ENCODE measurements at places on chromosomes 3 and 15. TPM values are rescaled to one million over a fixed set of nuclear protein-coding genes. Genes with fewer than 3 reads are reported as not detected.

The OR5K2 gene
- not detected for total RNA-seq

The TRPM1 gene
- total RNA-seq, result not detected

DNA sequence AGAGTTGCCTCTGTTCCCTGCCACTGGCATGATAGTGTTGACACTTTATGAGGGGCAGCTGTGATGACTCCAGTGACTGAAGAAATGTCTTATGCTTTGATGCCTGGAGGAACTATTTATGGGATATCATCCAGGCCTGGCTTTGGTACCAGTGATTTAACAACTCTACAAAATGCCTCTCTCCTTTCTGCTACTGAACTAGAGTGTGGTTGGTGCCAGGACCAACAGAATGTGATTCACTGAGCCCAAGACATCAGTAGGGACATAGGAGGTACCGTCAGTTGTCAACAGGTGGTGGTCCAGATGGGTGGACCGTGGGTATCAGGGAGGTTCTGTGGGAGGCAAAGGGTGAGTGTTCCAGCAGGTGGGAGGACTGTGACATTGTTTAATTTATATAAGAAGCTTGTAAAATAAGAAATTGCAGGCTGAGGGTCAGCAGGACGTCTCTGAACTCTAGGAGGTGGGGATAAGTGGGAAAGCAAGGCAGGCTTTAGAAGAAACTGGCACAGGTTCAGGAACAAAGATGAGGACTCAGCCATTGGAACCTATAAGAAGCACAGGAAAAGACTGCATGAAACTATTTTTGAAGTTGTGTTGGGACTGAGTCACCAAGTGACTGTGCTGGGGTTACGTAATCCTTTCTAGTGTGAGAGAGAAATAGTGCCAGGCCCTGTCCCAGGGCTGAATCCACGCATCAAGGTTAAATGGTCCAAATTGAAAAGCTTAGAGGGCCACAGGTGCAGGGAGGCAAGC lies 28.5 kb upstream of the SLC7A14 start:
- peaks cover 14% of the 10 kb centered on the region for H3K4me1 ChIP-seq
- H3K27ac ChIP-seq, result peak overlapping the region; percentile 86
- no peaks in the 10 kb centered on the region for H3K27me3 ChIP-seq
- peak; percentile 18 for DNase-seq
- no peak overlapping the region for H3K4me3 ChIP-seq

The XCR1 gene
- not detected for total RNA-seq

GRCh38 chr15:59329570-59330350 lies 42.9 kb downstream of the MYO1E start:
- H3K4me1 ChIP-seq, result peaks cover 36% of the 10 kb centered on the region
- DNase-seq, result no peak
- H3K27ac ChIP-seq, result no peak overlapping the region
- H3K36me3 ChIP-seq, result no peaks in the 10 kb centered on the region
- H3K4me3 ChIP-seq, result no peak overlapping the region

- H3K27ac ChIP-seq, result no peak overlapping the region
- H3K4me1 ChIP-seq, result no peaks in the 10 kb centered on the region
- H3K36me3 ChIP-seq, result no peaks in the 10 kb centered on the region
- no peak for DNase-seq
- H3K4me3 ChIP-seq, result no peak overlapping the region
- H3K27me3 ChIP-seq, result no peaks in the 10 kb centered on the region
Measured at GRCh38 chr3:76352051-76352450, 566.7 kb upstream of the ZNF717 start.

- no peaks in the 10 kb centered on the region for H3K27me3 ChIP-seq
- no peaks in the 10 kb centered on the region for H3K4me1 ChIP-seq
- H3K36me3 ChIP-seq, result no peaks in the 10 kb centered on the region
- DNase-seq, result no peak
- no peak overlapping the region for H3K27ac ChIP-seq
Measured at GRCh38 chr3:6089780-6090179, 771.1 kb upstream of the GRM7 start.

DNA sequence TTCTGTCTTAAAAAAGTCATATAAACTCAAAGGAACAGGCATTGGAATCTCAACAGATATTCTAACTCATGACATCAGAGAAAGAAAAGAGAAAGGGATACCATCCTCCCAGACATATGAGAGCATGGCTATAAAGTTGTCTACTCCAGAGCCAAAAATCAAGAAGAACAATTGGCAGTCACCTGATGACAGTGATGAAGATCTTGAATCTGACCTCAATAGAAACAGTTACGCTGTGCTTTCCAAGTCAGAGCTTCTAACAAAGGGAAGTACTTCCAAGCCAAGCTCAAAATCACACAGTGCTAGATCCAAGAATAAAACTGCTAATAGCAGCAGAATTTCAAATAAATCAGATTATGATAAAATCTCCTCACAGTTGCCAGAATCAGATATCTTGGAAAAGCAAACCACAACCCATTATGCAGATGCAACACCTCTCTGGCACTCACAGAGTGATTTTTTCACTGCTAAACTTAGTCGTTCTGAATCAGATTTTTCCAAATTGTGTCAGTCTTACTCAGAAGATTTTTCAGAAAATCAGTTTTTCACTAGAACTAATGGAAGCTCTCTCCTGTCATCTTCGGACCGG lies 35.9 kb downstream of the UNC13C start:
- no peaks in the 10 kb centered on the region for H3K27me3 ChIP-seq
- no peaks in the 10 kb centered on the region for H3K4me1 ChIP-seq
- no peak overlapping the region for H3K4me3 ChIP-seq
- H3K27ac ChIP-seq, result no peak overlapping the region
- DNase-seq, result no peak
- no peaks in the 10 kb centered on the region for H3K36me3 ChIP-seq

DNA sequence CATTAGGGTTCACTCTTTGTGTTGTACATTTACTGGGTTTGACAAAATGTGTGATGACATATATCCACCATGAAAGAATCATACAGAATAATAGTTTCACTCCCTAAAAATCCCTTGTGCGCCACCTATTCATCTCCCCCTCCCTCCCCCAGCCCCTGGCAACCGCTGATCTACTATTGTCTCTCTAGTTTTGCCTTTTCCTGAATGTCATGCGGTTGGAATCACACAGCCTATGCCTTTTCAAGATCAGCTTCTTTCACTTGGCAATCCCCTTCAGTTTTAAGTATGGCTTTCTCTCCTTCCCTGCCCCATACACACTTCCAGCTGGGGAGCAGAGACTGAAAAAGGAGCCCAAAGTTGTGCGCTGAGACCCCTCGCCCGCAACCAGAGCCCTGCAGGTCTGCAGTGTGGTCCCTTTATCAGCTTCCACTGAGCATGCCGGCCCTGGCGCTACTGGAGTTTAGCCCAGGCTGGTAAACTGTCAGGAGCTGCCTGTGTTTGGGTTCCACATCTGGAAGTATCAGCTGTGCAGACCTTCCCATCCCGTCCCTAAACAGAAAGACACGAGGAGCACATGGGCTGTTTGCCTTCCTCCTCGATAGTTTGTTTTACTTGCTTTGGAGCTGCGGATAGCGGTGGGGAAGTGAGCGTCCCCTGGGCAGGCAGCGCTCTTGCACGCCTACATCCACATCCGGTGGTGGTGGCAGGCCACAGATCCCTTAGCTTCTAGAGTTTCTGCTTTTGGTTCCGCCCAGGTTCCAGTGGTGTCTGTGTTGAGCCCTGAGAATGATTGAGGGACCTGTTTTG lies 12.3 kb downstream of the BOC start:
- peaks cover 55% of the 10 kb centered on the region for H3K27me3 ChIP-seq
- no peaks in the 10 kb centered on the region for H3K36me3 ChIP-seq
- H3K4me3 ChIP-seq, result peak overlapping the region; percentile 33
- H3K27ac ChIP-seq, result peak overlapping the region; percentile 36
- no peak for DNase-seq

- no peak overlapping the region for H3K27ac ChIP-seq
- H3K36me3 ChIP-seq, result no peaks in the 10 kb centered on the region
- H3K4me3 ChIP-seq, result no peak overlapping the region
- DNase-seq, result no peak
- H3K27me3 ChIP-seq, result peaks cover 6% of the 10 kb centered on the region
Measured at GRCh38 chr3:193502871-193503270, 51.8 kb downstream of the ATP13A4 start.

The NEDD4 gene
- total RNA-seq, result 8.1 TPM

- H3K36me3 ChIP-seq, result no peaks in the 10 kb centered on the region
- H3K27ac ChIP-seq, result no peak overlapping the region
- no peaks in the 10 kb centered on the region for H3K4me1 ChIP-seq
- no peak overlapping the region for H3K4me3 ChIP-seq
- no peak for DNase-seq
- H3K27me3 ChIP-seq, result no peaks in the 10 kb centered on the region
Measured at GRCh38 chr3:89368846-89369245, 261.4 kb downstream of the EPHA3 start.

DNA sequence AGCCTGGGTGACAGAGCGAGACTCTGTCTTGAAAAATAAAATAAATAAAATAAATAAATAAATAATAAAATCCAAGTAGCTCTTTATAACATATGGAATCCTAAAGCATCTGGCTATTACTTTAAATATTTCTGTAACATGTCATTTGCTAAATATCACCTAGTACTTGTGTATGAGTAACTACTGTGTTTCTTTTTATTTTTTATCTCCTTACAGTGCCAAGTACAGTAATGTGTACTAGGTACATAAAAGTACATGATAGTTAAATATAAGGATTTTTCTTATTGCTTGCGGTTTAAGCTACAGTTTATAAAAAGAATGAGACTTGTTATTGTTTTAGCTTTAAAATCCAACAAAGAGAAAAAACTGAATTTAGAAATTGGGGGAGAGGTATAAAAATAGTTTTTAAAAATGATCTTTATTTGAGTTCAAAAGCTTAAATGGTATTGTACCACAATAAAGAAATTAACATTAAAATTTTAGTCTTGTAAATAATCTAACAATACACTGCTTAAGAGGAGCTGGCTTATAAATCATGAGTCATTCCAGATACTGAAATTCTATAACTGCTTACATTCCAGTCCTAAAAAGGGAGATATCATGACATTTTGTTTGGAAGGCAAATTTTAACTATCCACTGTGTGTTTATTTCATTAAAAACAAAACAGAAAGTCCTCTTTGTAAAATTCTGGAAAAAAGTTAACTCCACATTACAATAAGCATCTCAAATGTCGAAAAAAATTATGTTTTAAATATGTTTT lies 73.1 kb downstream of the FGF7 start:
- no peak overlapping the region for H3K4me3 ChIP-seq
- H3K4me1 ChIP-seq, result no peaks in the 10 kb centered on the region
- H3K36me3 ChIP-seq, result no peaks in the 10 kb centered on the region

All from left ventricle myocardium inferior (tissue), 1 donor.